Activated CD4-positive, alpha-beta T cell treated with anti-CD3 and anti-CD28 coated beads, Interleukin-2, amount 50 U/mL, for 1 hour (primary cell): ENCODE measurements at places on chromosomes 1 and 21.

DNA sequence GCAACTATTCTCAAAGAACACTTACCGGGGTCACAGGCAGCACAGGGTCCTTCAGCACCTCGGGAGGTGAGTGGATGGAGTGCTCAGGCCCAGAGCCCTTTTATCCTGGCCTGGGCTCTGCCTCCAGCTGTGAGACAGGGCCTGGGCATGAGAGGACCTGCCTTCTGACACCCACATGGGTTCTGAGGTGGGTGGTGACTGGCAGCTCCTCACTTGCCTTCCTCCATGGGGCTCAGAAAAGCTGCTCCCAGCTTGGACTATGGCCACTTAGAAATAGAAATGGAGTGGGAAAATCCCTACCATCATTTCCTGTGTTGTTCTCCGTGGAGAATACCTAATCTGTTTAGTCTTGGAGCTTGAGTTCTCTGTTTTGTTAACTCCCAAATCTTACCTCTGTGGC is at the start of gene LCE1C:
Gene LCE1C, minus strand, starts transcription at position 76 of the 400 bp plus-strand sequence. CDS start 1,173 bp downstream, outside the sequence.
- DNase-seq = no peak

- DNase-seq = no peak
Observed at GRCh38 chr1:230090194-230090711, 23.2 kb downstream of the GALNT2 start.

- no peak for DNase-seq
Observed at GRCh38 chr1:28195780-28196179, 19.3 kb upstream of the PTAFR start.

- DNase-seq = no peak
Observed at GRCh38 chr1:98172578-98172977, 251.7 kb upstream of the DPYD start.

- no peak for DNase-seq
Observed at GRCh38 chr1:201125800-201126199, 1.2 kb downstream of the ASCL5 start.

DNA sequence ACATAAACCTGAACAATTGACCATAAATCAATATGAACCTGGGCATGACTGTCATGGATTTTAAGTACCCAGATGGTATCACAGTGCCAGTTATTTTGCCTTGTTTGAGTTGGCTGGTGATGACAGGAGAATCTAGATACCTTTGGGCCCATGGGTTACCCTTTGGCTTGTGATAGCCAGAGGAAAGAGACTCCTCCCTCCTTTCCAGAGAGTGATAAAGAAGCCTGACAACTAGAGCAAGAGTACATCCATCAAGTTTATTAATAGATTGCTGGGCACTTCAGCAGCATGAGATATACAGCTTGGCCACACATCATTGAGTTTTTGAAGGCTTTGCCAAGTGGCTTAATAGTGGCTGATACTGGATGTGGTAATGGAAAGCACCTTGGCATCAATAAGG is 6.6 kb upstream of the FMO3 start:
- DNase-seq = no peak

DNA sequence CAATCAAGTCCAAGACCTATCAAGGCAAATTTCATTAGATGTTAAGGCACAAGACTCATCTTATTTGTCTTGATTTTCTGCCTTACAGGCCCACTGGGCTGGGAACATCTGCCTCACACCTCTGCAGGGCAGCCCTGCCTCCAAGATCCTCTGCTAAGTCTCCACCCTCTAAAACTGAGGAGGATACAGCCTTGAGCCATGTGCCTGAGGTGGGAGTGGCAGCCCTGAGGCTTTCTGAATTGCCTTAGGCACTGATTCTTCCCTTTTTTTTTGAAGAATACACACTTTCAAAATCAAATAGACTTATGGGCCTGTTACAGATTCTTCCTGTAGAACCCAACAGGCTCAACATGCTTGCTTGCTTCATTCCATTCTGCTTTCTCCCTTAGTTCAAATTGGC is 544.3 kb upstream of the ADAMTS5 start:
- no peak for DNase-seq

DNA sequence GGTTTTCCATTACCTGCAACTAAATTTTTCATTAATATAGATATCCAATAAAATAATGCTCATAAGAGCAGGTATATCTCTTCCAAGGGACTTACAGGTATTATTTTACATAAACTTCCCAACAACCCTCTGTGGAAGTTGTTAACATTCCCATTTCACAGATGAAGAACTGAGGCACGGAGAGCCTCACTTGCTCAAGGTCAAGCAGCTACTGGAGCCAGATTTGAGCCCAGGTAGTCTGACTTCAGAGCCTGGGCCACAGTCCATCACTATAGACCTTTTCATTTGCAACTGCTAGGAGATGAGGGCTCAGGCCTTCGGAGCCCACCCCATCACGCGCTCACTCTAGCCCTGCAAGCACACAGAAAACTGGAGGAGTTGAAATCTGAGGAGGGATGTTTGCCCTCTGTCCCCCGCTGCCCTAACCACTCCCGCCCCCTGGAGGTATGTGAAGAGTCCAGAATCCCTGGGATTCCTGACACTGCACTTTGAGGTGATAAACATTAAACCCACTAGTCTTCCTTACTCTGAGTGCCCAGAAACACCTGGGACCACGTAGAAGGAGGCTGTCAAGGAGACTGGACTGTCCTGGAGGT is 11.7 kb upstream of the ALPL start:
- DNase-seq = no peak

DNA sequence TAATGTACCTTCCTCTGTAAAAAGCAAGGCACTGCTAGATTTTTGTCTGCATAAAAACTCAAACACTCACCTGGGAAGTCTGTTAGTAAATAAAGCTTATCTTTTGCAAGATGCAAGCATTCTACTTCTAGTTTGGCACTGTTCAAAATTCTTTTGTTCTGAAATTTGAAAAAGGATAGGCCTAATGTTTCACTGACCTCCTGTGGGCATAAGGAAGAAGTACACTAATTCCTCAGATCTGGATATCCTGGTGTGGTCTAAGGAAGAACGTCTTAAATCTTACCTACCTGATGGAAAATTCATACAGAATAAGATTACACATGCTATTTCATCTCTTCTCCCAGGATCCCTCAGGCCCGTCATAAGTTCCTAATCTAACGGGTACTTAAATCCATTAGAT is 93.5 kb upstream of the CAMK1G start:
- no peak for DNase-seq

DNA sequence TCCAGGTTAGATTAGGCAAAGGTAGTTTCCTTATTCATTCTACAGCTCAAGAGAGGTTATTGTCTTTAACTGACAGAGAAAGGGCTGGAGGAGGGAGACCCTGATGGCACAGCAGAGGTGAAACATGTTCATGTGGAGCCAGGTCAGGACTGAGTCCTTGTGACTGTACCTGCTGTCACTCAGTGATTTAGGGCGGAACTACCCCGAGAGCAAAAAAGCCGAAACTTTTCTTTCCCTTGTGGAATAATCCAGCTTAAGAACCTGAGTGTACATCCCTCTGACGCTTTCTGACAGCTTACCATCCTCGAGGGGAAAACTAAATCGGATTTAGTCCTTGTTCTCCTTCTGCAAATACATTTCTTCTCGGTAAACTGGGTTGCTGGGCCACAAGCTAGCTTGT is 273.2 kb downstream of the BACH1 start:
- no peak for DNase-seq

- DNase-seq = no peak
Observed at GRCh38 chr1:62276791-62277190, 42.4 kb downstream of the KANK4 start.

DNA sequence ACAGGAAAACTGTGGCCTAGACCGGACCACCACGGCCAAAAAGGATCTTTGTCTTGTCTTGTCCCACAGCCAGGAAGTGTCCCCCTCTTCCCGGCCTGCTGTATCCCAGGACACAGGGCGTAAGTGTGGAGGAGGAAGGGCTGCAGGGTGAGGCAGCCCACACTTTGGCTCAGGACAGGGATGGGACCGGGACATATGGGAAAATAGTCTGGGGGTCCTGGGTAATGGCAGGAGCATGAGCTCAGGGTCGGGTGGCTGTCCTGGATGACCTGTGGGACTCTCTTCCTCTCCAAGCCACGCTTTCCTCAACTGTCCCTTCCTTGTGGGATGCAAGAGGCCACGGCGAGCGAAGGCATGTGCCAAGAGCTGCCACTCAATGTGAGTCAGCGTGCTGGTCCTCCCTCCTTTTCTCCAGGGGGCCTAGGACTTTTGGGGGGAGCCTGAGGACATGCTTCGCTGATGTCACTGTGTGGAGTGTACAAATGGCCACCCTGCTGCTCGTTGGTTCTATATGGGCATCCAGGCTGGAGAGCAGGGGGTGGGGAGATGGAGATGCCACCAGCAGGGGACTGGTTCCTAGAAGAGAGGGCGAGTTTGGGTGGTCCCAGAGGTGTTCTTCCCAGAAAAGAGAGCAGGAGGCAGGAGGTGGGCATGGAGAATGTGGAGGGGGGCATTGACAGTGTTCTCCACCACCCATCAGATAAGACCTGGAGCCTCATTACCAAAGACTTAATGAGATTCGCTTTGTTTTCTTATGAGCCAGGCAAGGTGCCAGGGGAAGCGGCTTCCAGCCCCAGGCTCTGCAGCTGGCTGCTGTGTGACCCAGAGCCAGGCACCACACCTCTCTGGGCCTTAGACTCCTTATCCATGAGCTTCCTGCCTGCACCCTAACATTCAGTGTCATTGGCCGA is 11.5 kb upstream of the PADI1 start:
- DNase-seq = no peak

GRCh38 chr21:42688226-42688840 is 34.9 kb downstream of the PDE9A start:
- DNase-seq = no peak

DNA sequence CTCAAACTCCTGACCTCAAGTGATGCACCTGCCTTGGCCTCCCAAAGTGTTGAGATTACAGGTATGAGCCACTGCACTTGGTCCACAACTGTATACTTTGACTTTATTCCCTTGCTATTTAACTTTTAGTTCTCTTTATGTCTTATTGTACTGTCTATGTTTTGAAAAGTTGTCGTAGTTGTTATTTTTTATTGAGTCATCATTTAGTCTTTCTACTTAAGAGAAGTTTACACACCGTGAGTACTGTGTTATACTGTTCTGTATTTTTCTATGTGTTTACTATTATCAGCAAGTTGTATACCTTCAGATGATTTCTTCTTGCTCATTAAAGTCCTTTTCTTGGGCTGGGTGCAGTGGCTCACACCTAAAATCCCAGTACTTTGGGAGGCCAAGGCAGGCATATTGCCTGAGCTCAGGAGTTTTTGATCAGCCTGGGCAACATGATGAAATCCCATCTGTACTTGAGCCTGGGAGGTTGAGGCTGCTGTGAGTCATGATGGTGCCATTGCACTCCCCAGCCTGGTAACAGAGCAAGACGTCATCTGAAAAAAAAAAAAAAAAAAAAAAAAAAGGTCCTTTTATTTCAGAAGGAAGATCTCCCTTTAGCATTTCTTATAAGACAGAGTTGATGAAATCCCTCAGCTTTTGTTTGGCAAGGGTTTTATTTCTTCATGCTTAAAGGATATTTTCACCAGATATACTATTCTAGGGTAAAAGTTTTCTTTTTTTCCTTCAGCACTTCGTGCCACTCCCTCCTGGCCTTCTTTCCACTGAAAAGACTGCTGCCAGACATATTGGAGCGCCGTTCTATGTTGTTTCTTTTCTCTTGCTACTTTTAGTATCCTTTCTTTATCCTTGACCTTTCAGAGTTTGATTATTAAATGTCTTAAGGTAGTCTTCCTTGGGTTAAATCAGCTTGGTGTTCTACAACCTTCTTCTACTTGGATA is 47.6 kb downstream of the TNFSF18 start:
- DNase-seq = no peak

DNA sequence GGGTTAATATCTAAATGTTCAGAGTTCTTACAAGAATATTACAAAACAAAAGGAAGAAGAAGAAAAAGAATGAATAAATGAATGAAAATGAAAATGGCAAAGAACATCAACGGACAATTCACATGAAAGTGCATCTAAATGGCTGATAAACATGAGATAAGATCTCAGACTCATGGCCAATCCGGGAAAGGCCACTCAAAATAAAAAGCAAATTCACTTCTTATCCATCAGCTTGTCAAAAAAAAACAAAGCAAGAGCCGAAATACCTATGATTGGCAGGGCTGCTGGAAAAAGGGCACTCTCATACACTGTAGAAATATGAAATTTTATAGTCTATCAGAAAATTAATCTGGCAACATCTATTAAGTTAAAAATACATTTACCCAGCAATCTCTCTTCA is 103.6 kb upstream of the EDEM3 start:
- DNase-seq = no peak

DNA sequence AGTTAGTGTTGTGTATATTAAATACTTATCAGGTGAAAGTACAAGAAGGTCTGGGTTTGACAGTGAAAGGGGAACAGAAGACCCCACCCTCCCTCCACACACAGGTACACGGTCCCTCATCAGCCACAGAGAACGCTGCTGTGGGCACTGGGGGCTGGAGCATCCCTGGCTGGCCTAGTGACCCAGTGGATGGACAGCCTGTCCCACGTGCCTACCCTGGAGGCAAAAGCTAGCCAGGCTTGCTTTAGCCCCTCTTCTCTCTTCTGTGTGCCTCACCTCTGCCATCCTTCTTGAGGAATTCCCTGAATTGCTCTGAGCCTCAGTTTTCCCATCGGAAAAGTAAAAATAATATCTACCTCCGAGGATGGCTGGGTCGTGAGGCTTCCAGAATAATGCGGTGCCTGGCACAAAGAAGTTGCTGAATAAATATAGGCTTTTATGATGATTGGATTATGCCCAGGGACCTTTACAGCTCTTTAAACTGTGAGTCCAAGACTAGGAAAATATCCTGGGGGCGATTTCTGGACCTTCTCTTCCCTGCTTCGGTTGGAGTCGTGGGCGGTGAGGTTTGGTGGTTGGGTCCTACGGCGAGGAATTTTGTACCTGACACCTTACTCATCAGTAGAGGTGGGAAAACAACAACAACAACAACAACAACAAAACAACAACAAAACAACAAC is 918 bp downstream of the IFNLR1 start:
- DNase-seq = no peak

GRCh38 chr1:92952714-92953113 is 8.5 kb downstream of the DIPK1A start:
- DNase-seq = no peak

GRCh38 chr1:110800079-110800478 is 72.9 kb upstream of the CD53 start:
- no peak for DNase-seq
